ENCODE measurements at places on chromosomes 16 and 17.
A peak's percentile ranks its signal among the peaks of the same experiment; 100 is the strongest.

DNA sequence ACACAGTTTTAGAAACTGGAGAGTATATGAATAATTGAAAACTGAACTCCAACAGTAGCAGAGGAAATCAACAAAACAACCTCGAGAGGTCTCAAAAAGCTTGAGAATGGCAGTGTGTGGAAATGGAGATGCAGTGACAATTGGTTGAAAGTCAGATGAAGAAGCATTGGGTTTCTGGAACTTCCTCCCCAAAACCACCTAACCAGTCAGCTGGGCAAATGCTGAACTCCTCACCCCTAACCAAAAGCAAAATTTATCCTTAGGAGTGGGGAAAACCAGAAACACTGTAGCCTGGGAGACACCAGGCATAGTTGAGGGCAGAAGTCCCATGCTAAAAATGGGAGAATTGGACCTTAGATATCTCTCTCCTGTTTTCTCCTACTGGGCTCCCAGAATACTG is 109.9 kb downstream of the TANC2 start:
- no peak for DNase-seq

GRCh38 chr17:76414334-76415295 is 30.2 kb downstream of the SPHK1 start:
- no peak for DNase-seq

GRCh38 chr17:43175213-43176118 is 4.5 kb downstream of the NBR1 start:
- no peak for DNase-seq

GRCh38 chr16:80947708-80948625 is 58.7 kb downstream of the CMC2 start:
- DNase-seq: no peak

DNA sequence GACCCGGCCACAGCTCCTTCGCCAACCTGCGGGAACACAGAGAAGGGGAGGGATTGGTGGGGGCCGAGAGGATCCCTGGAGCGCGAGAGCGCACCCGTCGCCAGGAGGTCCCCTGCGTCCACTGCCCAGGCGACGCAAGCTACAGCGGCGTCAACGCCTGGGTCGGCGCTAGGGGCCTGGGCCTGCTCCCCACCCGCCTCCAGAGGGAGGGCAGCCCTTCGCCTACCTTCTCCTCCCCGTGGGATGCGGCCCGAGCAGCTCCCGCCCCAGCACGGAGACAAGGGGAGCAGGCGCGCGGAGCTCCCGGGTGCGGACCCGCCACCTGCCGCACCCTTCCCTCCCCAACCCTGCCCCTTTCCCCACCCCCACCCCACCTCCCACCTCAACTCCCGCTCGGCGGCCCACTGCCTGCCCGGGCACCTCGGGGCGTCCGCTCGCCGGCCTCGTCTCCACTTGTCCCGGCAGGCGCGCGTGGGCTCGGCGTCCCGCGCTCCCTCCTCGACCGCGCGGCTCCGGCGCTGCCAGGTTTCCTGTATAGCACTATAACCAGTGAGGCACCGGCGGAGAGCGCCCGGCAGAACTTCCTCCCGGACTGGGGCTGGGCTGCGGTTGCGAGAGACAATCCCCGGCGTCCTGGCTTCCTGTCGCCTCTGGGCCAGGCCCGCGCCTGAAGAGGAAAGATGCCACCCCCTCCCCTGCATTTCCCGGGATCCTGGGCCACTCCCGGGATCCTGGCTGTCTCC is 119.1 kb upstream of the SMURF2 start:
- DNase-seq: peak; percentile 42

Measured in stimulated activated CD4-positive, alpha-beta T cell treated with anti-CD3 and anti-CD28 coated beads, Interleukin-12 subunit alpha, Interleukin-12 subunit beta, amount 100 ng/mL, for 4 hours (primary cell).